Anterior cingulate cortex (tissue), 58 donors: ENCODE measurements at places on chromosomes 6 and 20.

- no peak for DNase-seq
Observed at GRCh38 chr20:63191400-63191799, 24.5 kb downstream of the YTHDF1 start.

DNA sequence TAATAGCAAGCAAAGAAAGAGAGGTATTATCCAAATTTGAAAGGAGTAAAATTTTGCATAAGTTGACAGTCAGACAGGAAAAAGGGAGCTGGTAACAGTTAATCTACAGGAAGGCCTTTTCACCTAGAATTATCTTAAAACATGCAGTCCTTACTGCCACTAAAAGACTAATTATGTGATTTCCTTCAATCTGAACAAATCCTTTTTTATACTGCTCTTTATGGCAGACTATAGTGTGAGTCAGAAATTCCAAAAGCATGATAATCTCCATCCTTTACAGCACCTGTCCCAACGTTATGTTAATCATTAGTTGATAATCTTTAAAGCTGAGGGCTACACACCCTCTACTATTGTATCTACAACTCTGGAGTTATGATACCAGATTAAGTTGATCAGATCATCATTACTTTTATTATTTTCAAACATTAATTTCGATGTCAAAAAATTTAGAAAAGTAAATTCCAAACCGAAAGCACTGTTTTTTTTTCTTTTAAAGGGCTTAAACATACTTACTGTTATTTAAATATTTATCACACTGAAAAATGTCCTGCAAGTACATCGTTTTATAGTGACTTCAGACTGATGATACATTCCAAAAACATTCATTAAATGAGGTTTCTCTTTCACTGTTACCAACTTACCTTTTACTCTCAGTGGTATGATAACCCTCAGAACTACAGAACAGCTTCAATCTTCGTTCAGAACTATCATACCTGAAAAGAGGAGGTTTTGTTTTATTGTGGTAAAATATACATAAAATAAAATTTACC is 33.2 kb upstream of the AKAP7 start:
- no peak for DNase-seq

GRCh38 chr6:126111327-126111726 is 125.0 kb downstream of the TRMT11 start:
- DNase-seq: no peak

DNA sequence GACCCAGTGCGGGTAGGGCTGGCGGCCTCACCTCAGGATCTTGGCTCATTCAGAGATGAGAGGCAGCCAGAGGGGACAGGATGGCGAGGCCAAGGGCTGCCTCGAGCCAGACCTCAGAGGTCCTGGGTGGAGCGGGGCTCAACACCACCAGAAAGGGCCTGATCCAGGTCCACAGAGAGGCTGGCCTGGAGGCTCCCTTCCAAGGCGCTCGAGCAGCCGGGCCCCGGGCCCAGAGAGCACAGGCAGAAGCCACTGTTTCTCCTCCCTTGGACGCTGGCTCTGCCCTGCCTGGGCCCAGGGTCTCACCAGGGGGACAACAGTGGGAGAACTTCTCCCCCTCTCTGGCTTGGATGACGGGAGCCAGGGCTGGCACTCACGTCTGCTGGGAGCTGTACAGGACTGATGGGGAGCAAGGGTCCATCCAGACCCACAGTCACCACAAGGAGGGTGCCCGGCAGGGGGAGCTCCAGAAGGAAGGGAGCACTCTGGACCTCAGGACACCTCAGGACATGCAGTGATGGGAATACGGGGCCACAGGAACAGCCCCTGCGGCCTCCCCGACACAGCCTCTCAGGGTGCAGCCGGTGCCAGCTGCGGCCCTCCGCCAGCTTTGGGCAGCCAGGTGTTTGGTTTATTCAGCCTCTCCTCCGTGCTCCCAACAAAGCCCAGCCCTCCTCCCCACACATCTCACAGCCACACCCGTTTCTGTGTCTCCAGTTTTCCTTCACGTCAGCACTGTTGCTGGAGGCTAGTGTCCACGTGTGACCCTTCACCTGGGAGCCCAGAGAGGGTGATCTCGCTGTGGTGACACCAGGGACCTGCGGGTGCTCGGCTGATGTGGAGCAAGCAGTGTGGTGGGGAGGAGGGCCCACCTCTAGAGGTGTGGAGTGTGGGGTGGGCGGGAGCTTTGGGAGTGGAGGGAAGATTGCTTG is 8.7 kb downstream of the RPS21 start:
- no peak for DNase-seq

- DNase-seq: no peak
Observed at GRCh38 chr20:62066339-62066982, 780 bp upstream of the TAF4 start.

DNA sequence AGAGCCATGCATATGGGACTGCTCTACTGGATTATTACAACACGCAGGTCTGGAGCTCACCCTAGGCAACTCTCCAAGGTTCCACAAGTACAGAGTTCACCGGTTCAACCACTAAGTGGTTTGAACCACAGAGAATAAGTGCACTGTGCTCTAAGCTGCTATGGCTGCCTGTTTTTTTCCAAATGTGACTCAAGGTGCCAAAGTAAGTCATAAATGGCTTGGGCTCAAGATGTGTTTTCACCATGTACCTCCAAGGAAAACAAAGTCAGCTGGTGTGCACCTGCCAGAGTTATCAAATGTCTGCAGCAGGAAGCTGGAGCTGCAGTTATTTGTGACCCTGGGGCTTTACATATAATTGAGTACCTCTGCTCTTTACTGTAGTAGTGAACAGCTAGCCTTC is 76.7 kb downstream of the PREP start:
- no peak for DNase-seq

GRCh38 chr6:125930765-125931418 is 25.7 kb upstream of the HINT3 start:
- no peak for DNase-seq

- peak; percentile 28 for DNase-seq
Observed at GRCh38 chr20:34215711-34216381, 25.4 kb upstream of the ASIP start.

DNA sequence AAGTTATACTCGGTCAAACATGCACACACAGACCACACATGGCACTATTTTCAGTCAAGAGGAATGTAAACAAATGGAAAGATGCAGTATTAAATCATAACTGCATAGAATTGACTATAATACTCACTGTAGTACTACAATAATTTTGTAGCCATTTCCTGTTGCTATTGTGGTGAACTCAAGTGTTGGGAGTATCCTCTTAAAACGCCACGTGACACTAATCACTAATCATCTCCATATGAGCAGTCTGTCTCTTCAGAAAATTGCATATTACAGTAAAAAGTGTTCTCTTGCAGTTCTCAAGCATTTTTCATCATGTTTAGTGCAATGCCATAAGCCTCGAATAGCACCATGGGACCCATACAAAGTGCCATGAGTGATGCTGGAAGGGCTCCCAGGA is 258.7 kb upstream of the ID4 start:
- DNase-seq: no peak

GRCh38 chr6:31272436-31272835 is 544 bp upstream of the HLA-C start:
- no peak for DNase-seq

DNA sequence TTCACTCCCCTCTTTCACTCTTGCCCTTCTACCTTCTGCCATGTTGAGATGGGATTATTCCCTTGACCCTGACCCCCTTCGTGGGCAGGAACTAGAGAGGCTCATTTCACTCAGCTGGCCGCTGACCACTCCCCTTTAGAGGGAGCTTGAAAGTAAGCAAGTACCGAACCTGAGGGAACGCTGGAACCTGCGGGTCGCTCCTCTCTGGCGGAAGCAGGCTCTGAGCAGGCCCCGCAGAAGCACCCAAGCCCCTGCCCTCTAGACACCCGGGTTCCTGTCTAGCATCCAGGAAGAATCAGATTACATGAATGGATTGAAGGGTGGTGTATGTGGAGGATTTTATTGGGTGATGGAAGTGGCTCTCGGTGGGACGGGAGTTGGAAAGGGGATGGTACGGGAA is 11.9 kb upstream of the MYCT1 start:
- no peak for DNase-seq

DNA sequence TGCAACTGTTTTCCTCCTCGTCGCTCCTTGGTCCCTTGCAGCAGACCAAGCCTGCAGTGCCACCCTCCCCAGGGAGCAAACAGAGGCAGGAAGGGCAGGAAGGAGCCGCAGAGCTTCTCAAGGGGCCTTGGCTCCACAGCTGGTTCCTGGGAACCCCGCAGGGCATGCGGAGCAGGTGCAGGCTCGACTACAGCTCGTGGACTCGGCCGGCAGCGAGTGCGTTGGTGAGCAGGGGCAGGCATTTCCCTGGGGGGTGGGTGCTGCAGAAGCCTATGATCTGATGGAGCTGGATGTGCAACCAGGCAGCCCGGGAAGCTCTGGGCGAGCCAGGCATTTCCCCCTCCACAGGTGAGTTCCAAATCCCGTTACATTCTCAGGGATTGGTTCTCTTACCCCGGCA is 37.1 kb downstream of the FRMD1 start:
- DNase-seq: no peak
